ENCODE measurements at places on chromosomes 3 and 15.
A peak's percentile ranks its signal among the peaks of the same experiment; 100 is the strongest.

GRCh38 chr15:61680260-61681037, 379.8 kb downstream of the VPS13C start:
- no peak for DNase-seq

DNA sequence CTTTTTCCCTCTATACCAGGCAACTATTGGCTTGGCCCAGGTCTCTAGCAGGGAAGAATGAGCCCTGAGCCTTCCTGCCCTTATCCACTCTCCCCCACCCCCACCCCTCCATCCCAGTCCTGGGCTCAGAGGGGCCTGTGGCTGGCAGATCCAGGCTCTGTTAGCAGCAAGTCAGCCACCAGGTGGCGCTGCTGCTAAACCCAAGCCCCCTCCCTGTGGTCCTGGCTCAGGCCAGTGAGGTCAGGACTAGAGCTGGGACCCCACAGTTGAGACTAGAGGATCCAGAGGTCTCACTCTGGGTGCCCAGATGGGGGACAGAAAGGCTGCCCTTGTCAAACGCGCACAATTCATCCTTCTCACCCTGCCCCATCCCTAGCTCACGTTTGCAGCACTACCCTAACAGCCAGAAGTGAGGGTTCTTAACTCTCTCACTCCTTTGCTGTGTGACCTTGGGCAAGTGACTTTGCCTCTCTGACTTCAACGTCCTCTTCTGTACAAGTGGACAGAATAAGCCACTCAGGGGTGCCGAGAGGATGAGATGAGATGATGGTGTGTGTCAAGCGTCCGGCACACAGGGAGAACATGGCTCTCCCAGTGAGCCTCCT, 46.8 kb upstream of the SLC6A1 start:
- peak; percentile 33 for DNase-seq

- DNase-seq, result no peak
Observed at GRCh38 chr3:32432711-32433530, 41.3 kb downstream of the CMTM7 start.

- peak; percentile 58 for DNase-seq
Observed at GRCh38 chr3:87437765-87438164, 161.4 kb upstream of the POU1F1 start.

DNA sequence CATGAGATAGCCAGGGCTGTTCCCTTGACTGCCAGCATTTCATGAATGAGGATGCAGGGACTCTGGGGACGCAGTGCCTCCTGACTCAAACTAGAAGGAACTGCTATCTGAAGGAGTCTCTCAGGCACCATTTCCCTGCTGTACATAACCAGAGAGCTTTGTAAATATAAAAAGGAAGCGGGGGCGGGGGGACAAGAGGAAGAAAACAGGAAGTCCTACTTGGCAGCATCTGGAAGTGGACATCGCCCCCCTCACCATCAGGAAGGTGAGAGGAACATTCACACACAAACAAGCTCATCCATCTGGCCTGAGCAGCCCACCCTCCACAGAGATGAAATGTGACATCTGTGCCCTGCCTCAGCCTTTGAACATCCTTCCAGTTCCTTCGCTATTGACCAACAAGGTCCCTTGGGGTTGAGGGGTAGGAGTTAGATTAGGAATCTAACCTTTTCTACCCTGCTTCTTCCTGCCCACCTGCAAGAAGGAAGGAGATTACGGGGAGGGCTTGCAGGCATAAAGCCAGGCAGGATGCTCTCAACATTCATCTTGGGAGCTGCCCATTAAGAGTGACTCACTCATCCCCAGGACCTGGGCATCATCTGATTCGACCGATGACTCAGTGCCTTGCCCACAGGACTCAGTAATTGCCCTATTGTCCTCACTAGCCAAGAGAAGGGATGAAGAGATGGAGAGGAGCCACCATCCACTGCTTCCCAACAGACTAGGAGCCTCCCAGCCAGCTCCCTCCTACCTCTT, 31.9 kb downstream of the SH3BP5 start:
- DNase-seq, result peak; percentile 94

DNA sequence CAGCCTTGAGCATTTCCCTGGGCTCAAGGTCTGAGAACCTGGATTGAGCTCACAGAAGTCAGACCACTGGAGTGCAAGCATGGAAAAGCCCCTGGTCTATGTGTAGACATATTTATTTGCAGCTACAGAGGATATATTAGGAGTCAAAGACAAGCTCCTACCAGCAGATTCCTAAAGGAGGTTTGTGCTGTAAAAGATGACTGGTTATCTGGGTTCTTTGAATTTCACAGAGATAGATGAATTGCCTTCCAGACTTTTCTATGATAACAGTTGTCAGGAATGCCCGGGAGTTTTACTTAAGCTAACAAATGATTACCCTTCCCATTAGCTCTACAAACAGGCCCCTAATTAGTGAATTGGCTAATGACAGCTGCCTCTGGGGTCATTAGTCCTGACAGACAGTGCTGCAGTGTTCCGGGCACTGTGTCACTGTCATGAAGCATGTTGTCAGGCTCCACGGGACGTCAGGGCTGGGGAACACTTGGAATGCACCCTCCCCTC, 48.8 kb upstream of the PLXNA1 start:
- DNase-seq, result no peak

DNA sequence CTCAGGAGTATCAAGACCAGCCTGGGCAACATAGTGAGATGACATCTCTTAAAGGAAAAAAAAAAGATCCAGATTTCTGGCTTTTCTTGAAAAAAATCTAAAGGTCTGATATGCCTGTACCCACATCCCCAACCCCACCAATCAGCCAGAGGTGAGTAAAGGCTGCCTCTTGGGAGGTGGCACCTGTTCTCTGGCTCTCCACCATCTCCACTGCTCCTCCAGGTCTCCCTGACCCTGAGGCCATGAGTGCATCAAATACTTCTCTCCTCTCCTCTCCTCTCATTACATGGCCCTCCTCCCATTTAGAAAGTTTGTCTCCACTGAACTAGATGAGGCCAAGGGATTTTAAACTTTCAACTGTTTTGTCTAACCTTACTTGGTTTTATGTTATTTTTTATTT, 5.2 kb downstream of the SIAH2 start:
- DNase-seq, result no peak

DNA sequence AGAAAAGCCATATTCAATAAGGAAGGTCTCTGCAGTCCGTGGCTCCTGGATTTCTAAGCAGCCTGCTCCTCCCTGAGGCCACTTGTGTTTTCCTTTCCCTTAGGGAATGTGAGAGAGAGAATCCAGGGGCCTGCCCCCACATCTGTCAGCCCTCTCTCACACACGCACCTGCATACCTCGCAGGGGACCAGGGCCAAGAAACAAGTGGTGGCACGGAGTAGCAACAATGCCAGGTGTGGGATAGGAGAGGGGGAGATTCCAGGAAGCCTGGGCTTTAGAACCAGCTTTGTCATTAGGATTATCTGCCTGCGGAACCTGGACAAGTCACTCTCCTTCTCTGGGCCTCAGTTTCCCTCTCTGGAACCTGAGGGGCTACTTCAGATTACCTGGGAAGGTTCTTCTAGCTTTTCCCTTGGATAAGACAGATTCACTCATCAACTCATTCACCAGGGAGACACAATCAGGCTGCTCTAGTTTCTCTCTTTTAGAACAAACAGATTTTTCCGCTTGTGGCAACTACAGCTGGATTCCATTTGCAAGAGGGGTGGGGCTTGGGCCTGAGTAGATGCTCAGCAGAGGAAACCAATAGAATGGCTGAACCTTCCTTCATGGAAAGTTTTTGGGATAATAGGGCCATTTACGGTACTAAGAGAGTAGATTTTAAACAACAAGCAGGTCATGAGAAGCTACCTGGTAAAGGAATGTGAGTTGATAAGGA, 19.5 kb downstream of the BCL6 start:
- no peak for DNase-seq

DNA sequence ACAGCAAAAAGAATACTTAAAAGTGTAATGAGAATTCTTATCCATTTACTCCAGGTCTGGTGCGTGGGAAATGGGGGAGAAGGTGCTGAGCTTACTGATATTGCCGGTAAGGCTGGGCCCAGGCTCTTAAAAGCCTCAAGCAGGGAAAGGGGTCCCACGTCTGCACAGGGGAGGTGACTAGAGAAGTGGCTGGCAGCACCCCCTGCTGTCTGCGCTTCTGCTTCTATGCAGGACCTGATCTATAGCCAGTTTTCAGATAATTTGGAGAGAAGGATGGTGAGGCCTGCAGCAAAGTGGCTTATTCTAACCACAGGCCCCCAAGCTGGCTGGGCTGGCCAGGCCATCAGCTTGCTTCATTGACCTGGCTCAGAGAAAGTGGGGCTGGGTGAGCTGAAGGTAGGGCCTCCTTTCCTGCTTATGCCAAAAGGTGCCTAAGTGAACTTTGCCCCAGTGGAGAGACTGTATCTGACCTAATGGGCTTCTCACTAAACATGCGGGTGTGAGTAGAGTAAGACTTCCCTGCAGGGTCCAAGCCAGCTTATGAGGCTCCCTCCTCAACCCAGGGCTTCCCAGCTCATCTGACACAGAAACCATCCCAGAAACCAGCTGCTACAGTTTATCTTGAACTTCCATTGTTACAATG, 30.9 kb upstream of the ATP1B3 start:
- DNase-seq, result no peak

- peak; percentile 72 for DNase-seq
Observed at GRCh38 chr15:76056931-76057330, 2.9 kb upstream of the TMEM266 start.

DNA sequence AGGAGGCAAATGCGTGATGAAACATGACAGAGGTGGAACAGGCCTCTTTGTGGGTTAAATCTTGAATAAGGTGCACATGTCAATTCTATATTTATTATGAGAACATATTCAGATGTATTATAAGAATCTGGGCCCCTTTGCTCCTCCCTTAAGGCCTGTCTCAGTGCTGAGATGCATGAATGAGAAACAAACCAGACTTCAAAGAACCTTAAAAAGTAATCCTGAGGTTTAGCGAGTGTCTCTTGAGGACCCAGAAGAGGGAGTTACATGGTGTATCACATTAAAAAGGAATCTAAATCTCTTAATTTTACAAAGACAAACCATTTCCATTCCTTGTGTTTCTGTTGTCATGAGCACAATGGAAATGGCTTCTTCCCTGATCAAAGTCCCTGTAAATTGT, 170.9 kb upstream of the TBC1D5 start:
- no peak for DNase-seq

DNA sequence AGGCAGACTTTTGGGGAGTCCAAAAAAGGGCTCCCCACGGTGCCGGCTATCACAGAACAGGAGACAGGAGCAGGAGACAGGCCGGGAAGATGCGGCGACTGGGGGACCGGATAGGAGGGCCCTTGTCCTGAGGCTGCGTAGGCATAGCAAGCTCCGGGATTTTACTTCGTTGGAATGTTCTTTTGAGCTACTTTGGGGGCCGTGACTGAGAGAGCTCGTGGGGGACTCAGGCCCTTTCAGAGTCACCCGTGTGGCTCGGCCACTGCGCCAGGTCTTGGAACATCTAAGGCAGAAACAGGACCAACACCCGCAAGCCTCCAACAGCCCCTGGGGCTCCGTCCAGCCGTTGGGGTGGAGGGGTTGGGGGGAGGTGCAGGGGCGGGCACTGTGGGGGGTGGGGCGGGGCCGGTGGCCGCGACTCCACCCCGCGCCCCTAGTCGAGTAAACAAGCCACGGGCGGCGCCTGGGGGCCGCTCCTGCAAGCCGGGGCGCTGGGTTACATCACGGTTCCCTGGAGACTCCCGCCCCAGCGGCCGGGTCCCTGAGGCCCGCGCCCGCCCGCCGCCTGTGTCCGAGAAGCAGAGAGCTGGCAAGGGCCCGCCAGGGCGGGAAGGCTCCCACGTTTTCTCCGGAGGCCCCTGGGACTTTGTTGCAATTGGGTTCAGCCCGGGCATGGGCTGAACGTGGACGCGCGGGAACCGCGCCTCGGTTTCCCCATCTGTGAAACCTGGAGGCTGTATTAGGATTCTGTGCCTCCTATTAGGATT, 23.3 kb upstream of the C15orf39 start:
- DNase-seq, result no peak

DNA sequence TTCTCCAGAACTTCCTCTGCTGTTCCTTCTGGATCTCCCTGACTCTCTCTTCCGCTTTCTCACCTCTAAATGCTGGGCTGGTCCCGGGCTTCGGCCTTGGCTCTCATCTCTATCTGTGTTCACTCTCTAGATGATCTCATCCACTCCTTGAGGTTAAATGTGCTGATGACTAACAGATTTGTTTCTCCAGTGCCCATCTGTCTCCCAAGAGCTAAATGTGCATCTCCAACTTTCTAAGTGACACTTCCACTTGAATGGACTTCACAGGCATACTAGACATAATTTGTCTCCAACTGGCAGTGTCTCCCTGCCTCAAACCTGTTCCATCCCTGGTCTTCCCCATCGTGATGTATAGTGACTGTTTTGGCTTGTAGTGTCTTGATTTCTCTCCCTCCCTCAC, 95.3 kb downstream of the ITPR1 start:
- peak; percentile 79 for DNase-seq

GRCh38 chr15:92457471-92458041, 63.9 kb downstream of the ST8SIA2 start:
- DNase-seq, result no peak

- DNase-seq, result no peak
Observed at GRCh38 chr3:32817257-32817557, 590 bp upstream of the TRIM71 start.

GRCh38 chr3:38773528-38773927, 42.5 kb downstream of the SCN10A start:
- no peak for DNase-seq

DNA sequence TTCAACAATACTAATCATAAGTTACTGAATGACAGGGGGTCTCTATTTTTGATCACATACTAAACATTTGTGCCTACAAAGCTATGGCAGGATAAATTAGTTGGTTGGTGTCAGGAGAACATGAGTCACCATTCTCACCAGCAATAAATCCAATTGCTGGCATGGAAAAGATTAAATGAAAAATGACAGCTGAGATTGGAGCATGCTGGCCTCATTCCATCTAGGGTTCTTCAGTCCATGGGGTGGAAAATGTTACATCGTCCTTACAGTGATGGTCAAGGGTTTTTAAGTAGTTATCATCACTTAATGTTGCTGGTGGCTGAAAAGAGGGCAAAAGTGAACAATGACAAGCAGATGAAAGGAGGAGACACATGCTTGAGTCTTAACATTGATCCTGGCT, 180.1 kb upstream of the BCL6 start:
- DNase-seq, result no peak

GRCh38 chr3:29465836-29466235, 185.0 kb downstream of the RBMS3 start:
- peak; percentile 67 for DNase-seq

- no peak for DNase-seq
Observed at GRCh38 chr15:28181366-28181765, 82.3 kb upstream of the OCA2 start.

DNA sequence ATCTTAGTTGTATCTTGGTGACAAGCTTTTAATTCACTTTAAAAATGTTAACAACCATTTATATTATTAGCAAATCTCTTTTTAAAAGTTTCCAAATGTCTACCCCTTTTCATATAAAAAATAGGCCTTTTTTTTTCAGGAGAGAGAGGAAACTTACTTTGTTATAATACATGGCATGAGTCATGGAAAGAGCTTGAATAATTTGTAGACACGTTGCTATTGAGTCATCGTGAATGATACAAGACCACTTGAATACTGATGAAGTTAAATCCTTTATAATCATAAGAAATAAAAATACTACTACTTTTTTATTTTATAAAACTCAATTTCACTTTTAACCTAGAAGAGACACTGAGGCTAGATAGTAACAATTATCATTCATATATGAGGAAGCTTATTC, 70.3 kb upstream of the BBX start:
- DNase-seq, result peak; percentile 40

- no peak for DNase-seq
Observed at GRCh38 chr3:78497767-78498166, 1270.0 kb downstream of the ROBO1 start.

- DNase-seq, result peak; percentile 35
Observed at GRCh38 chr3:37753428-37753827, 108.3 kb upstream of the CTDSPL start.
